ENCODE measurements at places on chromosomes 4 and X. TPM values are rescaled to one million over a fixed set of nuclear protein-coding genes. Genes with fewer than 3 reads are reported as not detected.

The SHROOM2 gene
- total RNA-seq: 6.2 TPM

DNA sequence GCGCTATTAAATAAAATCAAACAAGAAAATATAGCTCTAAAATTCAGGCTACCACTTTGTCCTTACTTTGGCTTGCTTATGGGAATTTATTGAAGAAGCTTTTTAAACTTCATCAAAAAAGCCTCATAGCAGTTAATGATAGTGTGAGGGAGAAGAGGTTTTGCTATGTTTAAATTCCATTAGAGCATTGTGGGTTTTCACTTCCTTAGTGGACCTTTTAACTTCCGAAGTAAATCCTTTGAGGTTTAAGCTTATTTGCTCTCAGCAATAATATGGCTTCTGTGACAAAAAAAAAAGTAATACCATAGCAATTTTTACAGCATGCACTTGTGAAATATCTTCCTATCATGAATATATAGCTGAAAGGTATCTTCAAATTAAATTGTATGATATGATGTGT lies 120.2 kb upstream of the NDST4 start:
- DNase-seq: no peak

GRCh38 chr4:145216535-145216934 lies 36.1 kb upstream of the OTUD4 start:
- DNase-seq: no peak

The DACH2 gene
- total RNA-seq: 0.27 TPM

GRCh38 chr4:141041021-141041476 lies 92.2 kb downstream of the RNF150 start:
- DNase-seq: no peak

GRCh38 chr4:7295197-7295910 lies 103.0 kb downstream of the SORCS2 start:
- DNase-seq: peak; percentile 87

The MFAP3L gene
- 30.7 TPM for total RNA-seq

GRCh38 chr4:3034231-3034630 lies 40.1 kb downstream of the HTT-AS start:
- peak; percentile 25 for DNase-seq

- DNase-seq: no peak
These were observed 4.9 kb upstream of the CPZ start for GRCh38 chr4:8587469-8588195.

The CXCR3 gene
- 0.31 TPM for total RNA-seq

Measured in sciatic nerve (tissue), 2 donors.